Stimulated activated CD8-positive, alpha-beta memory T cell treated with anti-CD3 and anti-CD28 coated beads, Interleukin-7, amount 100 ng/mL, for 1 hour (primary cell): ENCODE measurements at places on chromosomes 12 and 14.

DNA sequence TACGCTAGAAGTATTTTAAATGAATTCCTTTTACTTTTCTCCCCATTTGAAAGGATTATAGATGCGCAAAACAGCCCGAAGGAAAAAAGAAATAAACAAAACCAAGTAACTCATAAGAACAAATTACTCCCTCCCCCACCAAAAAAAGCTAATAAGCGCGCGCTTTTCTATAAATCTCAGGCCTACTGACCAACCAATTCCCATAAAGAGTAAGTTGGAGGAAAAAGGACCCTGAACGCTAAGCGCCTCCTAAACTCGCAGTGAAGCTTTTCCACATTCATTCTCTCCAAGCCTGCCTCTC is 588 bp downstream of the MBIP start:
- no peak for DNase-seq

GRCh38 chr14:98167275-98167674 is 1104.7 kb downstream of the BCL11B start:
- no peak for DNase-seq

- no peak for DNase-seq
Measured at GRCh38 chr14:94046696-94047250, 20.6 kb downstream of the OTUB2 start.

GRCh38 chr12:52199294-52199919 is 7.6 kb upstream of the KRT80 start:
- DNase-seq, result no peak

GRCh38 chr14:58765418-58765831 is 127.7 kb downstream of the DACT1 start:
- no peak for DNase-seq

DNA sequence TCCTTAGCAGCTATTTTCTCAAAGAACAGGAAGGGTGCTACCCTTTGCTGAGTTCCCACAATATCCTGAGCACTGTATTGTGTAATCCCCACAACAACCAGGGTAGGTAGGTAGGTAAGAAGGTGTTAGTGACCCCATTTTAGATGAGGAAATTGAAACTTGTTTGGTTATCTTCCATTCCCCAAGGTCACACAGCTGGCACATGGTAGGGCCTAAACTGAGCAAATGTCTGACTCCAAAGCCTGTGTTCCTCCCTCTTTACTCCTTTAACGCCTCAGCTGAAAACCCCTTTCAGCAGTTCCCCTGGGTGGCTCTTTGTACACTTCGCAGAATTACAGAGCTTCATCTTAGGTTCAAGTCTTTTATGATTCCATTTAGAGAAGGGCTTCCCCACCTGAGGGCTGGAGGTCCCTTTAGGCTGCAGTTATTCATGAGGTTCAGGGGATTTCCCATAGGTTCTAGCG is 26.5 kb upstream of the RIC8B start:
- no peak for DNase-seq

GRCh38 chr14:76541594-76542219 is 165.8 kb downstream of the ESRRB start:
- no peak for DNase-seq

DNA sequence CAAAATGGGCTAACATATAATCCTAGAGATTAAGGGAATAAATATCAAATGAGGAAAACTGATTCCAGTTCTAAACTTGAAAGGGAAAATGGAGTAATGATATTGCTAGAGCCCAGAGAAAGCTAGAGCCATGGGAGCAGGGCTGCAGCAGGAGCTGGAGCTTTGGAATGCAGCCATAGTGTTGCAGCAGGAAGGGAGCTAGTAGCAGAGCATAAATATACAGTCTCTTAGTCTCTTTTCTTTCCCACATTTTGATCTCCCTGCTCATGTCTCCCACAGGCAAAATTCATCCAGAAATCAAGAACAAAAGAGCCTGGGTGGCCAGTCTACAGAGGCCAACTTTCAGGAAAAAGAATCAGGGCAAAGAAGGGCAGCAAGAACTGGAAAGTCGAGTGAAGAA is 253.7 kb downstream of the ATXN7L3B start:
- DNase-seq, result no peak

DNA sequence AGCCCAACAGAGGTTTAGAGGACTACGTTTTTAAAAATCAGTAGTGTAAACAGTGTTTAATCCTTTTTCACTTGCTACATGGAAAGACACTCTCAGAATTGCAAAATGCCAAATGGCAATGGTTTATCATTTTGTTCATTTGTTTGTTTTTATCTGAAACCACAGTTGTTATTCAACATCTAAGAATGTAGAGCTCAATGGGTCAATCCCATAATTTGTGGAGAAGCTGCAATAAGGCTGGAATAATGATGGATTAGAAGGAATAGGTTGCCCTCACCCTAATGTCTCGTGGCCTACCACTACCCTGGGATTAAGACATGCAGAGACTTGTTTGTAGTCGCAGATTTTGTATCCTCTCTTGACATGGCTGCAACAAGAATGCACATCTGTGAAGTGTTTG is 115.7 kb downstream of the LLPH start:
- no peak for DNase-seq

GRCh38 chr12:54740882-54741281 is 92.7 kb upstream of the DCD start:
- no peak for DNase-seq

GRCh38 chr14:97887690-97888089 is 1090.5 kb downstream of the VRK1 start:
- no peak for DNase-seq

GRCh38 chr12:59294221-59294620 is 301.6 kb upstream of the SLC16A7 start:
- no peak for DNase-seq

DNA sequence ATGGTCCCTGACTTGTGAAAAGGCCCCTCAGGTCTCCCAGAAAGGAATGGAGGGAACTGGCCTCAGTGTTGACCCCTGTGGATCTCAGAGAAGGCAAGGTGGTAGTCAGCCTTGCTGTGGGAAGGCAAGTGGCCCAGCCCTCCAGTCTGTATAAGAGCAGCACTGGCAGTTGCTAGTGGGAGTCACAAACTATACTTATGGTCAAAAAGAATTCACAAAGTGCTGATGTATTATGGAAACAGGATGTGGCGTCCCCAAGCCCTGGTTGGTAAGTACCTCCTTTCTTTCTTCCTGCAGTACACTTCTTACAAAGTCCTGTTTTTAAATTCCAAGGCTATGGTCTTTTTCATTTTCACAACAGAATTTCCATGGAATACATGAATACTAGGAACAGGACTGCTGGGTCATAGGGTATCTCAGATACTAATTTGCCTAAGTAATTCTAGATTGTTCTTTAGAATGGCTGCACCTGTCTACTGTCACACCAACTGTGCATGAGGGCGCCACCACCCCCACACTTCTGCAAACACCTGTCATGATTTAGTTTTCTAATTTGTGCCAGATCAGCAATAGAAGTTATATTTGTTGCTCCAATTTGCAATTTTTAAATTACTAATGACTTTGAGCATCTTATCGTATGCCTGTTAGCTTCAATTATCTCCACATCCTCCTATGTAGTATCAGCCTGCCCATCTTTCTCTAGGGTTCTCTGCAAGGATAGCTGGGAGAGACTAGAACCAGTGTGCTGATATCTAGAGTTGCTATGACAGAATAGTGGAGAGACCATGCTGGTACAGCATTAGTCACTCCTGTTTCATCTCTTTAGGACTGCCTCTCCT is 40.7 kb upstream of the TMEM263 start:
- DNase-seq, result no peak

DNA sequence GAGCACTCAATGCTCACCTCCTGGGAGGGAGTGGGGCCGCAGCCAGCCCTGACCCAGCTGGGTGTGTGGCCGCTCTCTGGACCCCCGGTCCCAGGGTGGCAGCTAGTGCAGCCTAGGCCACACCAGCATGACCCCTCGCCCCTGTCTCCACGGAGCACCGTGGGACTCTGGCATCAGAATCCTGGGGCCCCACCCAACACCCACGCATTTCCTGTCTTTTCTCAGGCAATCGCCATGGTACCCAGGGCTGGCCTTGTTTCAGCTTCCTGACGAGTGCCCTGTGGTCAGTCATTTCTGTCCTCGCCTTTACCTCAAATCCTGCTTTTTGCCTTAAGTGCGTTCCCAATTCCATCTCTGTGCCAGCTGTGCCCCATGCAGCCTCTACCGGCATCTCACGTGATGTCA is 15.9 kb downstream of the PACS2 start:
- no peak for DNase-seq

DNA sequence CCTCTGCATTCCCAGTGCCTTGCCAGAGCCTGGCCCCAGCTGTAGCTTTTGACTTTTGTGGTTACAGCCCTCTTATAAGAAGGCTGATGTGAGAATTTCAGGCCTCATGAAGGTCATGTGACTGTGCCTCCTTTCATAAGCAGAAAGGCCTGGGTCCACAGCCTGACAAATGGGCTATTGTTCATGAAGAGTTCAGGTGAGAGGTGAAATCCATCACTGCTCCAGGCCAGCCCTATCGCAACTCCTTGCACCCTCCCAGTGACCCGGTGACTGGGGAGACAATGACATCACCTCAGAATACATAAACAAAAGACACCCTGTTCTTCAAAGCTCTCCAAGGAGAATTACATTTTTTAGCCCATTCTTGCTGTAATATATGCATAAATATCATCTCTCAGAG is 321.5 kb downstream of the PCNX1 start:
- no peak for DNase-seq

GRCh38 chr14:76919431-76920330 is 93.5 kb downstream of the LRRC74A start:
- no peak for DNase-seq

DNA sequence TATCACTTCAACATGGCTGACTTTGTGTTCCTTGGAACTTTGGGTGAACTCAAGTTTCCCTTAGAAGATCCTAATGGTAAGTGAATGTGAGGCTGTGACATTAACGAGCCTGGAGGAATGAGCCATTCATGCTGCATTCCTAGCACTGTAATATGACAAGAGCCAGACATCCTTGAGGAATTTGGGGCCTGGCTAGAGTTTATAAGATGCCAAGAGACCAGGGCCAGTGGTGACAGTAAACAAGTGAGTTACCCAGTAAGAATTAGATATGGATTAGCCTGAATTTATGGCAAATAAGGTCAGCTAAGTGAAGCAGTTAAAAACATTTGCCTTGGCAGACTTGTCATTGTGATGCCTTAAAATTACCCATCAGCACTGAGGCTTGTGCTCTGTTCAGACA is 232.4 kb downstream of the AKAP6 start:
- no peak for DNase-seq

DNA sequence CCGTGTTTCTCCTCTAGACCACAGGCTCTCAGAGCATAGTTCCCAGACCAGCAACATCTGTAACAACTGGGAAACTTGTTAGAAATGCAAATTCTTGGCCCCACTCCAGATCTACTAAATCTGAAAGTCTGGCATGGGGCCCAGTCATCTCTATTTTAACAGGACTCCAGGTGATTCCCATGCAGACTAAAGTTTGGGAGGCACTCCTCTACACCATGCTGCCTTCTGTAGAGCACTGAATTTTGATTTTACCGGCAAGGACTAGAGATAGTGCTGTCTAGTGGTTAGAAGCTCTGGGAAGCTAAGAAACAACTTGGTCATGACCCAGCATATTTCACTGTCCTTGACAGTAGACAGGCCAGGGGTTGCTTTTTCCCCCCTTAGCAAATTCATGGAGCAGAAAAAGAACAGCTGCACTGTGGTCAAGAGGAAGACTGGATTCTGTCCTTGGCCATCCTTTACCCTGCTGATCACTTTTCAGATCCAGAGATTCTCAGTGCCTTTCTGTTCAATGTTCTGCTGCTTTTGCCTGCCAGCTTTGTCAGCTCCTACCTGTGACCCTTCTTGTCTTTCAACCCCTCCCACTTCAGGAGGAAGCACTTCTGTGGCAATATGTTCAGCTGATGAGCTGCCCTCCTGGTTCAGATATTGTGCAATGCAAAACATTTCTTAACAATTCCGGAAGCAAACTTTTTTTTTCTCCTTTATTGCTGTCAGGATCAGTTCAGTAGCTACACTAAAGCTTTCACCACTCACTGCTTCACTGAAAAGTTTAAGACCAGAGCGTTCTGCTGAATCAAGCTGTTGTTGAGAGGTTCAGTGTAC is 133.8 kb upstream of the NUDT4 start:
- no peak for DNase-seq

DNA sequence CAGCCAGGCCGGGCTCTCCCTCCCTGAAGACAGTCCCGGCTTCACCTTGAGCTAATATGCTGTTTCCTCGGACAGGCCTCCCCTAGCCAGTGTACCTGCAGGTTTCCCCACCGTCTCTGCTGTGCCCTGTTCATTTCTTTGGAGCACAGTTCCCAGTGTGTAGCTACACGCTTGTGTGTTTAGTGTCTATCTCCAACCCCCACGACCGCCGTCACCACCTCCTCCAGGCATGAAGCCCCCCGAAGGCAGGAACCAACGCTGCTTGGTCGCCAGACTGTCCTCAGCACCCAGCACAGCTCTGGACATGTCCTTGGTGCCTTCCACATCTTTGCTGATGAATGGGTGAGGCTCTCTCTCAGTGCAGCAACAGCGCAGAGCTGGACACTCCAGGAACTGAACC is 26.2 kb upstream of the PLEKHG6 start:
- no peak for DNase-seq

DNA sequence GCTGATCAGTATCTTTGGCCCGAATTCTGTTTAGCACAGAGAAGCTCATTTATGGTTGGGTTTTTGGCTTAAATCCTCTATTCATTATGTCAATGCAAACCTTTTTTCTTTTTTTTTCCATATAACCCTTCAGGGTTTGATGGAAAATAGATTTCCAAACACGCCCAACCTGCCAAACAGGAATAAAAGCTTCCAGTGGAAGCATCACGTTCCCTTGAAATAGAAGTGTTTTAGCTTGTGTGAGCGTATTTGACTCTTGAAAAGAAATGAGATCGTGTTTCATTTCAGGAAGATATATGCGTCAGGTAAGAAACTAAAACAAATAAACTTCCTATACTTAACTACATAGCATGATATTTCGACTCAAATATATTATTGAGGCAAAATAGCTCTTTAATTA is at the start of gene PIK3C2G:
Gene PIK3C2G, plus strand, starts transcription at position 246 of the 400 bp plus-strand sequence. CDS start 20,564 bp downstream, outside the sequence.
- DNase-seq, result no peak

DNA sequence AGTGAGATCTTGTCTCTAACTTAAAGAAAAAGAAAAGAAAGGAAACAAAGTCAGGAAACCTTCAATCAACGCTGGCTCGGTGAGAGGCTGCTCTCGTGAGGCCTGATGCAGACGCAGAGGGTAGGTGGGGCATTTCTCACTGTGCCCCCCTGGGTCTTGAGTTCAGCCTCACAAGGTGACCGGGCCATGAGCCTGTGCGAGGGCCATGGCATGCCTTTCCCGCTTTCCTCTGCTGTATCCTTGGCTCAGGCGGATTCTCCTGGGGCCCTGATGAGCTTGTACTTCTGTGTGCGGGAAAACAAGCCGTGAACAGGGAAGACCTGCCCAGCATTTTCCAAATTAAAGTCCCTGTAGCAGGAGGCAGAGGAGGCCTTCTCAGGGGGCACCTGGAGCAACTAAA is 20.2 kb downstream of the ADGRD1 start:
- DNase-seq, result no peak

GRCh38 chr12:26891704-26892103 is 46.1 kb downstream of the INTS13 start:
- no peak for DNase-seq

DNA sequence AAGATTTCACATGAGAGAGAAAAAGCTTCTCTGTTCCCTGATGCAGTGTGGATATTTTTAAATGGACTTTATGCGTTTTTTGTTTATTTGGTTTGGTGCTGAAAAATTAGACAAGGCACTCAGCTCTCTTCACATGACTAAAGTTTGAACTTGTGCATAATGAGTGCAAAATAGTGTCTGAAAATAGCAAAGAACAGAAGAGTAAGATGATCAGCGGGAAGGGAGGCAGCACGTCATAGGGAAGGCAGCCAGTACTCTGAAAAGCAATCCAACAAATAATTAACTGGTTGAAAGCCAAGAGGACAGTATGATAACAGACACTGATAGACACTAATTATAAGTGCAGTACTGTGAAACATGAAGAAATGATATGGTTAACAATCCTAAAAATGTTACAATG is 46.6 kb upstream of the CDKN3 start:
- DNase-seq, result no peak
